ENCODE measurements at places on chromosomes 4 and X. TPM values are rescaled to one million over a fixed set of nuclear protein-coding genes. Genes with fewer than 3 reads are reported as not detected.
A peak's percentile ranks its signal among the peaks of the same experiment; 100 is the strongest.

- DNase-seq: no peak
- no peaks in the 10 kb centered on the region for H3K36me3 ChIP-seq
- H3K27ac ChIP-seq: no peak overlapping the region
- no peaks in the 10 kb centered on the region for H3K4me1 ChIP-seq
- no peaks in the 10 kb centered on the region for H3K27me3 ChIP-seq
- no peak overlapping the region for H3K4me3 ChIP-seq
Observed at GRCh38 chr4:120277391-120277790, 210.7 kb upstream of the MAD2L1 start.

GRCh38 chr4:3498901-3499510 is 33.2 kb downstream of the LRPAP1 start:
- peaks cover 11% of the 10 kb centered on the region for H3K27me3 ChIP-seq
- no peak overlapping the region for H3K27ac ChIP-seq
- H3K4me1 ChIP-seq: peaks cover 1% of the 10 kb centered on the region
- H3K36me3 ChIP-seq: no peaks in the 10 kb centered on the region
- no peak for DNase-seq

- no peaks in the 10 kb centered on the region for H3K4me1 ChIP-seq
- no peak overlapping the region for H3K4me3 ChIP-seq
- DNase-seq: no peak
- H3K27ac ChIP-seq: no peak overlapping the region
Observed at GRCh38 chrX:129650821-129651510, 3.8 kb downstream of the APLN start.

DNA sequence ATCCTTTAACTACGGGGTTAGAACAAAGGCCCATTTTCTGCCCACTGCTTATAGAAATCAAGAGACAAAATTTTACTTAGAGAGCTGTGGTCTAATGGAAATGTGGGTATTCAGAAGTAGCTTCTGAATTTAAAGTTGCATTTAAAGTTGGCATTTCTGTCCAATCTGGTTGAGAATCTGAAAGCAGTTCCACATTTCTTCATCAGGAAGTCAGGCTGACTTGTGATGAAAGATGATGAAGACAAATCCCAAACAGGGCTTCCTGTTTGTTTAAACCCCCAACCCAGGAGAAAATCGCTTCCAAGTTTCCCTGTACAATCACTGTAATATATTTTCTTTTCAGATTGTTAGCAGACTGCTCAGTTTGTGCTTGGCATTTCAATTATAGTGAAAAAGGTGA is 345.3 kb downstream of the SPRY1 start:
- no peak overlapping the region for H3K4me3 ChIP-seq
- no peak for DNase-seq
- no peak overlapping the region for H3K27ac ChIP-seq

GRCh38 chr4:36278789-36279188 is 2.6 kb upstream of the DTHD1 start:
- no peaks in the 10 kb centered on the region for H3K27me3 ChIP-seq
- H3K4me1 ChIP-seq: peaks cover 42% of the 10 kb centered on the region
- H3K27ac ChIP-seq: peak overlapping the region; percentile 66
- peak overlapping the region; percentile 20 for H3K4me3 ChIP-seq

DNA sequence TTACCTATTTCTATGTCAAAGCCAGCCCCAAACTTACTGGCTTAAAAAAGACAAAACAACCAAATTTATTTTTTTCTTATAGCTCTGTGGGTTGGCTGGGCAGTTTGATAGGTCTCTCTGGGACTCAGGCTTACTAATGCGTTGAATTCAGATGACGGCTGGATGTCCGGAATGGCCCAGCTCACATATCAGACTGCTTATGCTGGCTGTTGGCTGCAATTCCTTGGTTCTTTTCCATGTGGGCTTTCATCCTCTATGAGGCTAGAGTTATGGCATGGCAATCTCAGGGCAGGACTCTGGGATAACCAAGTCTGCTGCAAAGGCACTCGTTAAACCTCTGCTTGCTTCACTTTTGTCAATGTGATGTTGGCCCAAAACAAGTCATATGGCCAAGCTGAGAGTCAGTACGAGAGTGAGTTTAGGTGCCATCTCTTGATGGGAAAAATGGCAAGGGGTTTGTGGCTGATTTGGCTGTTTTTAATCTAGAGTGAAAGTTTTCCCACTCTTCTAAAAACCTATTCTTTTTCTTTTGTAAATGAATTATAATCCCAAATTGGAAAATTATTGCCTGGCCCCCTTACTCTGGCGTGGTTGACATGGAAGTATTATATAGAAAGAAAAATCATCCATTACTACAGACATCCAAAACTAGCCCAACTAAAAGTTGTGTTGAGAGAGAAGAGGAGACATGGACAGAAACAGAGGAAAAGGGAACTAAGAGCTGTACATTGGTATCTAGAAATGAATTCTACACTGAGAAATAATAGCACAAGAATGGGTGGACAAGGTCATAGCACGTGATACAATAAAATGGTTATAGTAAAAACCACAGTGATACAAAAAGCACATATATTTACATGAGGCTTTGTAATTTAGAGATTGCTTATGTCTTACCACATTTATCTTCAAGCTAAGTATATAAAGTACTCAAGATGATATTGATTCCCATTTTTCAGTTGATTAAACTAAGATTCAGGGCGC is 6.6 kb downstream of the PRIMPOL start:
- no peak overlapping the region for H3K27ac ChIP-seq
- peaks cover 2% of the 10 kb centered on the region for H3K4me1 ChIP-seq
- peaks cover 14% of the 10 kb centered on the region for H3K36me3 ChIP-seq
- no peak overlapping the region for H3K4me3 ChIP-seq
- no peak for DNase-seq

GRCh38 chr4:72568959-72569718 is at the start of gene ADAMTS3:
TSS of gene ADAMTS3 (minus strand) at chr4:72569221. CDS start at chr4:72568762, 459 bp downstream.
- H3K27me3 ChIP-seq: peaks cover 73% of the 10 kb centered on the region
- DNase-seq: peak; percentile 11
- H3K36me3 ChIP-seq: peaks cover 2% of the 10 kb centered on the region
- peak within 1 kb of the TSS; percentile 69 for H3K4me3 ChIP-seq
- peaks cover 15% of the 10 kb centered on the region for H3K4me1 ChIP-seq

DNA sequence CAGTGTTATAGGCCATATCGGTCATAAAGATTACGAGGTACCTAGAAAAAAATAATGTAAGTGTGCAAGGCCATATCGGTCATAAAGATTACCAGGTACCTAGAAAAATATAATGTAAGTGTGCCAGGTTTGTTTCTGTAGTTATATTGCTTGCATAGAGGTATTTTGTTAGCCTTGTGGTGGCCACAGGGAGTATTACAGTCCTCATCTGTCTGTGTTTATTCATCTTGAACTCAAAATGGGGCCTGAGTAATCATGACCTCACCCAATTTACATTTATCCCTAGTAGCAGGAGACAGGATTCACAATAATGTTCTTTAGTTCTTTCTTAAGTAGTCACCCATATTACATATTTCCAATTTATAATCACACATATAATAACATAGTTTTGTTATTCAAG is 459.7 kb downstream of the MID1IP1 start:
- H3K27me3 ChIP-seq: no peaks in the 10 kb centered on the region
- no peak overlapping the region for H3K27ac ChIP-seq
- H3K36me3 ChIP-seq: peaks cover 7% of the 10 kb centered on the region
- H3K4me3 ChIP-seq: no peak overlapping the region

DNA sequence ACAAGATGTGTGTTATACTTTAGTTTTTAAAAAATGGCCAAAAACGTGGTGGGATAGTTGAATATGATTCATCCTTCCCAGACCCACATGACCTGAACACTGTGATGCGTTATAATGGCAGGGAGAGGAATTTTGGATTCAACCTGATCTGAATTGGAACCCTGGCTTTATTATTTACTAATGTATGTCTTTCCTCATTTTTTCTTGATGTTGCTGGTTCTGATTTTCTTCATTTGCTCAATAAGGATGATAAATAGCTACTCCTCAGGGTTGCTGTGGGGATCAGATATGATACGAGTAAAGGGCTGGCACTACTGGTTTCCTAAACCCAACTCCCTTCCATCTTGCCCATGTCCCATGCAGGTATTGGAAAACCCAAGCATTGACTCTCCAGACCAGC is 24.2 kb upstream of the ACSL1 start:
- DNase-seq: no peak
- H3K27ac ChIP-seq: no peak overlapping the region
- H3K36me3 ChIP-seq: no peaks in the 10 kb centered on the region
- H3K4me1 ChIP-seq: peaks cover 10% of the 10 kb centered on the region
- H3K4me3 ChIP-seq: no peak overlapping the region

DNA sequence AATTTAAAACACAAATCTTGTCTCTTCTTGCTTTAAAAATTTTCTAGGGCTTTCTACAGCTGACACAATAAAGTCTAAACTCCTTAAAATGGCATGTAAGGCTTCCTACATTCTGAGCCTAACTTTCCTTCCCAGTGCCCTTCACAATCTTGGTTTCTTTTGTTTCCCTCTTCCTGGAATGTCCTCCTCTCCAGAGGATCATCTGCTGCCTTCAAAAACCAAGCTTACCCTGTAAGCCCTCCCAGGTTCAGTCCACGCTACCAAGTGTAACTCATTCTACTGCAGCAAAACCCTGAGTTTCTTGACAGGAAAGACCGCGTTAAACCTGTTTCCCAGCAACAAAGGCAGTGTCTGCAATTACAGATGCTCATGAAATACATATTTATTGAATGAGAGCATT is 91.3 kb downstream of the SHISA3 start:
- H3K27ac ChIP-seq: no peak overlapping the region
- no peaks in the 10 kb centered on the region for H3K27me3 ChIP-seq
- DNase-seq: no peak
- peaks cover 19% of the 10 kb centered on the region for H3K36me3 ChIP-seq
- H3K4me3 ChIP-seq: no peak overlapping the region

DNA sequence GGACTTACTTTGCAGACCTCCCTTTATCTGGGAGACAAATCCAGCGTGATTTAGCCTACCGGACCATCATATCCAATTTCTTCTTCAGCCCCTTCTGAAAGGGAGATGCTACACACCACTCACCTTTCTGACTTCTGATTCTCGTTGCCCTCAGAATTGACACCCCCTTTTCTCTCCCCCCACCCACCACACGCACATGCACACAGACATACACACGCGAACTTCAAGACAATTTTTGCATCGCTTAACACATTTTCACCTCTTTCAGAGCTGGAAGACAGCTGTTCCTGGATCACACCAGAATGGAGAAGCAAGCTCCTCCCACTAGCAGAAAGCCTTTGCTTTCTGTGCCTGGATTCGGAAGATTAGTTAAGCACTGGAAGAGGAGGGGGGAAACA is 1.0 kb upstream of the SNCA start:
- H3K36me3 ChIP-seq: no peaks in the 10 kb centered on the region
- DNase-seq: no peak
- peaks cover 86% of the 10 kb centered on the region for H3K27me3 ChIP-seq
- H3K4me1 ChIP-seq: peaks cover 13% of the 10 kb centered on the region
- peak overlapping the region; percentile 33 for H3K4me3 ChIP-seq
- H3K27ac ChIP-seq: no peak overlapping the region

ADH1C gene
- not detected for total RNA-seq

- no peak overlapping the region for H3K27ac ChIP-seq
Observed at GRCh38 chr4:144316869-144317268, 176.4 kb upstream of the GYPA start.

RHOXF2 gene
- not detected for total RNA-seq

GRCh38 chr4:80812145-80812544 is 218.4 kb upstream of the BMP3 start:
- no peaks in the 10 kb centered on the region for H3K36me3 ChIP-seq
- no peaks in the 10 kb centered on the region for H3K4me1 ChIP-seq
- H3K27me3 ChIP-seq: no peaks in the 10 kb centered on the region

FSTL5 gene
- total RNA-seq: not detected

DNA sequence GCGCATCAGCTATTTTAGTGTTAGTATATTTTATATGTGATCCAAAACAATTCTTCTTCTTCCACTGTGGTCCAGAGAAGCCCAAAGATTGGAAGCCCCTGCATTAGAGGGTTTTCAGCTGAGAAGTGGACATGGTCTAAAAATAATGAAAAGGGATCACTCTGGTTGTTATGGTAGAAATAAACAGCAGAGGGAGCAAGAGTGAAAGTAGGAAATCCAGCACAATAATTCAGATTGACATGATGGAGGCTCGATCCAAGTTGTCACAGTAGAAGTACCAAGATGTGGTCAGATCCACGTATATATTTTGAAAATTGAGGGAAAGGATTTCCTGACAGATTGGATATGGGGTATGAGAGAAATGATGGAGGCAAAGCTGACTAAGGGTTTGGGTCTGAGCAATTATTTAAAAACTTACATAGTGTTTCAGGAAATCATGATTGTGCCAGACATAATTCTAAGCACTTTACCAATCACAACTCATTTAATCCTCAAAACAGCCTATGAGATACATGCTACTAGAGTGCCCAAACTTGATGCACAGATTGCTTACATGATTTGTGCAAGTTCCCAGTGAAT is 17.0 kb upstream of the TMEM144 start:
- H3K36me3 ChIP-seq: no peaks in the 10 kb centered on the region
- no peak overlapping the region for H3K27ac ChIP-seq
- DNase-seq: no peak
- H3K4me3 ChIP-seq: no peak overlapping the region
- H3K27me3 ChIP-seq: peaks cover 5% of the 10 kb centered on the region
- no peaks in the 10 kb centered on the region for H3K4me1 ChIP-seq

BMPR1B gene
- total RNA-seq: not detected

CXCL10 gene
- total RNA-seq: 3.0 TPM

DNA sequence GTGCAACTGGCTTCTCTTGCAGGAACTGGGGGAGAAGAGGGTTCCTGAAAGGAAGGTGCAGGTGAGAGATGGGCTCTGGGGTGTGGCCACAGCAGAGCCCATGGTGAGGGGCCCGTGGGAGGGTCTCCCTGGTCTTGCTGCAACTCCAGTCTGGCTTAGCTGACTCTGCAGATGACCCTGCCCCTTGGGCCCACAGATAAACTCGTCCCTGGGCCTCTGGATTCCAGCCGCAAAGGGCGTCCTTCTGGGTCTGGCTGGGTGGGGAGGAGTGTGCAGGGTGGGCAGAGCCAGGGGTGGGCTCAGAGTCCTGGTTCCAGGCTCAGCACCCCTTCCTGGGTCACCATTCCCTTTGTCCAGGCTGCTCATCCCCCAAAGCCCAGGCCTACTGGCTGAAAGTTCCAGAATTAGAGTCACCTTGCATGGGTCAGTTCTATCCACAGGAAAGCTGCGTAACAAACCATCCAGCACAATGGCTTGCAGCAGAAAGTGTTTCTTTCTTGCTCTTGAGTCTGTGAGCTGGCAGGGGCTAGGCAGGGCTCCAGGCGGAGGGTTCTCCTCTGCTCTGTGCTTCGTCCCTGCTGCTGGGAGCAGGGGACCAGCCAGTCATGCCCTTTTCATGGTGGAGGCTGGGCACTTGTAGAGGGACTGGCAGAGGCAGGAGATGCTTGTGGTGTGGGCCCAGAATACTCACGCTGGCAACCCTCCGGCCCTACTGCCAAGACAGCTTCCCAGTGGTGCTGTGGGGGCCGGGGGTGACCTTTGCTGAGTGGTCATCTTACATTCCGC is 43.5 kb upstream of the ADRA2C start:
- H3K4me1 ChIP-seq: no peaks in the 10 kb centered on the region
- no peak overlapping the region for H3K27ac ChIP-seq
- H3K27me3 ChIP-seq: peaks cover 40% of the 10 kb centered on the region
- H3K4me3 ChIP-seq: no peak overlapping the region
- H3K36me3 ChIP-seq: no peaks in the 10 kb centered on the region
- DNase-seq: no peak

MAGEA3 gene
- not detected for total RNA-seq

Measured in activated naive CD8-positive, alpha-beta T cell treated with anti-CD3 and anti-CD28 coated beads for 36 hours (primary cell).